LNCaP clone FGC (cell line): ENCODE measurements at places on chromosomes 6 and 20.

DNA sequence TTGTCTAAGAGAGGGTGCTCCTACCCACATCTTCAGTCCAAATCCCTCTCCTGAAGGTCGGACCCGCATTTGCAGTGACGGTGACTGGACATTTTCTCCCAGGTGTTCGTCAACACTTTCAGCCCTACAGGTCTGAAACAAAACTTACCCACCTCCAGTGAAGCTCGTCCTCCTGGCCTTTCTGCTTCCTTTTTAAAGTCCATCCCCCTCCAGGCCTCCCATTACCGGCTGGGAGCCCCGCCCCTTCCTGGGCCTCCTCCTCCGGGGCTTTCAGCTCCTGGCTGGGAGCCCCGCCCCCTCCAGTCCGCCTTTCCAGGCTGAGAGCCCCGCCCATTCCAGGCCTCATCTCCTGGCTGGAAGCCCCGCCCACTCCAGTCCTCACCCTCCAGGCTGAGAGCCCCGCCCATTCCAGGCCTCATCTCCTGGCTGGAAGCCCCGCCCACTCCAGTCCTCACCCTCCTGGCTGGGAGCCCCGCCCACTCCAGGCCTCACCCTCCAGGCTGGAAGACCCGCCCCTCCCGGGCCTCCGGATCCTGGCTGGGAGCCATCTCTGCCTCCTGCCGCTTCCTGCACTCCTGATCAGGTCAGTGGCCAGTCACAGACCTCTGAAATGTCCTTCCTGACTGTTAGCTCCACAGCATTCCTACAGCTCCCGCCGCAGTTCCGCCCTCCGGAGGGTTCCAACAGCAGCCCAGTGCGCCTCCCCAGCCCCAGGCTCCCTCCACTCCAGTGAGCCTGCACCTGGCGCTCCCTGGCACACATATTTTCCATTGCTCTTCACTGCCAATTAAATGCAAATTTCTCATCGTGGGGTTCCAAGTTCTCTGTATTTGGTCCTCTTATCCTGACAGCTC, 98.5 kb downstream of the LY86 start:
- DNase-seq = peak; percentile 96

GRCh38 chr6:16496991-16497801, 258.8 kb downstream of the GMPR start:
- no peak for DNase-seq

GRCh38 chr6:29071831-29072723, 15.0 kb downstream of the OR2B3 start:
- DNase-seq = peak; percentile 13

DNA sequence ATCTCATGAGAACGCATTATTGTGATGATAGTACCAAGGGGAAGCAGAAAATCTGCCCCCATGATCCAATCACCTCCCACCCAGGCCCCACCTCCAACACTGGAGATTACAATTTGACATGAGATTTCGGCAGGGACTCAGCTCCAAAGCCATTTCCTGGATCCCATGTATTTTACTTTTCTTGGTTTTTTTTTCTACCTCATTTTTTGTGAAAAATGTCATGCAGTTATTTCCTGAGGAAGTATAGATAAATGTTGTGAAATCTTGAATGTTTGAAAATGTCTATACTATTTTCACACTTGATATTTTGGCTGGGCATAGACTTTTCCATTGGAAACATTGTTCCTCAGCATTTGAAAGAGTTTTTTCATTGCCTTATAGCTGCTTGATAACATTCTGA, 9.1 kb upstream of the BRPF3 start:
- no peak for DNase-seq

DNA sequence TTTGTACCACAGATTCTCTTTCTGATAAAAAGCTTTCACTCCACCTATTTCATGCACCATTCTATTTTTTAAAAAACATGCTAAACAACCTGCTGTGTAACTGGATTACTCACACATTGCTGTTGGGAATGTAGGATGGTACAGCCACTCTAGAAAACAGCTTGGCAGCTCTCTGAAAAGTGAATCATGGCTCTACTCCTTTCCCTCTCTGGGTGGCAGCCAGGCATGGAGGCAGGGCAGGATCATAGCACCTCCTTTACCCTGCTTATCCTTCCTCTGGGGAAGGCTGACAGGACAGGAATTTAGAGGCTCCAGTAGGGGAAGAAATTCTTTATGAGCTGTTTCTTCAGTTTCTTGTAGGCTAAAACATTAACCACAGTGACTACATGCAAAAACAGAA, 6.7 kb upstream of the VNN2 start:
- no peak for DNase-seq

DNA sequence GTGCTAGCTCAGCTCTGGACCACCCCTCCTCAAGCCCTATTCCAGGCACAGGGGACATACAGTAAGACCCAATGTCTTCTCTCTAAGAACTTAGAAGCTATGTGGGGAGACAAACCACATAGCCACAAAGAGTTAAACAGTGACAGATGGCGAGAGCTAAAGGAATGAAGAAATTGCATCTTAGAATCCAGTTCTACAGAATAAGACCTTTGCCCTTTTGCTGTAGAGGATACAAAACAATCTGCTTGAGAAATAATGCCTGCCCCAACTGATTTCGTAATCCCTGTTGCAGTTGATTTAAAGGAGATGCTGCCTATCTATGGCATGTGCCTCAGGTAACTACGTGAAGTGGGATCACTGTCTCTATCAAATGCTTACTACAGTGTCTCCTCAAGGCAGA, 31.2 kb downstream of the TNFRSF21 start:
- DNase-seq = no peak

DNA sequence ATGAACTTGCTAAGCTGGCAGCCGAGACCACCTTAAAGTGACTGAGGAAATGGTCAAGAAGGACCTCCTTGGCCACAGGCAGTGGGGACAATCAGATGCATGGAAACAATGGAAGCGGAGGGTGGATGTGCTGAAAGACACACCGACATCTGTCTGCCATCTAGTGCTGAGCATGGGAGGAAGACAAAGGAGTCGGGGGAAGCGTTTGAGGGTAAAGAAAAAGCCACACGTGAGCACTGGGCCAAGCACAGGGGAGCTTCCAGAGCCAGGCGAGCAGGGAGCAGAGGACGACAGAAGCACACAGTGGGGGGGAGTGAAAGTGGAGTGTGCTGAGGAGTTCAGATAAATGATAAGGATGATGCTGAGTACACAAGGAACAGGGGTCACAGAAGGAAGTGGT, 367.8 kb downstream of the ZFAND3 start:
- no peak for DNase-seq

GRCh38 chr6:35489995-35490791, 6.7 kb downstream of the TEAD3 start:
- DNase-seq = no peak

DNA sequence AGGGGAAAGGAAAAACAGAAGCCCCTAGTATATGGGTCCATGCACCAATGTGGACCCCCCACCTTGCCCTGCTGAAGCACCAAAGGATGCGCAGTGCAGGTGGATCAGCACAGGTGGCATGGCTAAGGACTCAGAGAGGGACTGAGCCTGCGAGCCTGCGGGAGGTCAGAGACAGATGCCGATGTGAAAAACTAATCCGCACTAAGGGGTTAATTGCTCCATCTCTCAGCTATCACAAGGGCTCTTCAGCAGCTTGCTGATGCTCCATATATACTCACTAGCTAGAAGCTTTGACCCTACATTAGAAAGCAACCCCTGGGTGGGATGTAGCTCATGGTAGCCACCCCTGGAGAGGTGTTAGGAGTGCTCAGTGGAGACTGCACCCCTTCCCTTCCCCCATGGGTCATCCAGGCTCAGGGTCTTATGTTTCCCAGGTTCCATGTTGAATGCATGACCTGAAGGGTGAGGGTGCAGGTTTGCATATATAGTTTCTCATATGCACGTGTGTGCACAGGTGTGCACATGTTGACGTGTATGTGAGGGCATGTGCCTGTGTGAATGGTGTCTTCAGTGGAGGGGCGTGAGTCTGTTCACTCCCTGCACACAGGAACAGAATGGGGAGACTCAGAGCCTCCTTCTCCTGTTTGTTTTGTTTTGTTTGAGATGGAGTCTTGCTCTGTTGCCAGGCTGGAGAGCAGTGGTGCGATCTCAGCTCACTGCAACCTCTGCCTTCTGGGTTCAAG, 13.4 kb upstream of the IP6K3 start:
- no peak for DNase-seq

- no peak for DNase-seq
Observed at GRCh38 chr20:12591949-12592470, 416.8 kb upstream of the SPTLC3 start.

- no peak for DNase-seq
Observed at GRCh38 chr20:5719861-5720403, 30.3 kb upstream of the SHLD1 start.

DNA sequence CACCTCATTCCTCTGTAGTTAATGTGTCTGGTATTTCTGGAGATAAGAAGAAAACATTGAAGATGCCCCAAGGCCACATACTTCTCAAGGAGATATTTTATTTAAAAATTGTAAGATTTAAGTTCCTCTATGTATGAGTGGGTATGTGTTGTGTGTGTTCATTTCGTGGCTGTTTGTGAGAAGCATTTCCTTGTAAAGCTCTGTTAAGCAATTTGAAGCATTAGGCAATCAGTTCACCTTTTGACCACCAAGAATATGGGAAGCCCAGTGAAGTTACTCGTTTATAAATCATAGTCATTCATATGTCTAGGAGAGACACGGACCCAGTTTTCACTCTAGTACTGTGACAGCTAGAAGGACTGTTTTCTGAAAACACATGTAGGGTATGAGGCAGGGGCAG, 717.6 kb upstream of the MAP3K7 start:
- DNase-seq = no peak
